Stimulated activated CD8-positive, alpha-beta memory T cell treated with anti-CD3 and anti-CD28 coated beads, Interleukin-4, amount 100 ng/mL, for 4 hours (primary cell): ENCODE measurements at places on chromosomes 5 and 9.

GRCh38 chr9:98899408-98900056 lies 44.2 kb upstream of the COL15A1 start:
- no peak for DNase-seq

DNA sequence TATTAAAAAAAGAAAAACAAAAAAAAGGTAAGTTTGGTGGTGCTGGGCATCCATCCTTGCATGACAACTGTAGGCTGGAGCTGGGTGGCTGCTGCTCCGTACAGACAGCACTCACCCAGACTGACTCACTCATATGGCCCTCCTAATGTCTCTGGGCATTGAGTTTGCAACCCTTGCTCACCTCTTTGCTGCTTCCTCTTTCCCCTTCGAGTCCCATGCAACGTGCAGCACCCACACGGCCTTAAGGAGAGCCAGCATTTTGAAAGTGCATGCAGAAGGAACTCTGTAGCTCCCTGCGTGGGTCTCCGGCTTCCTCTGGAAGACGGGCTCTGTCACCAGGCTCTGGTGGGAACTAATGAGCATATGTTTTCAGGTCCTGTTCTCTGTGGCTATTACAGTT lies 60.5 kb upstream of the ENTREP1 start:
- DNase-seq, result no peak

DNA sequence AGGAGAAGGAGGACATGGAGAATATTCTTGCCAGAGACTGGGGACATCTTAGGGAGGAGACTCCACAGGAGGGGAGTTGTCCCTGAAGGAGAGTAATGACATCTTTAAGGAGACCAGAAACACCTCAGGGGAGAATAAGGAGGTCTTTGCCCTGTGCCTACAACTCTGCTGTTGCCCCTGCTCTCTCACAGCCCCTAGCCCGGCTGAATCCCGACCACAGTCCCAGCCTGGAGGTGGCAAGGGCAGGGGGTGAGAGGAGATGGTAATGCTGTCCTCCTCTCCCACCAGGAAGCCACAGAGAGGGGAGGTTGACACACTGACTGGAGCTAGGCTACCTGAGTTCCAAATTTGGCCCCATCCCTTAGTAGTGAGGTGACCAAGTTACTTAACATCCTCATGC lies 30.2 kb upstream of the ENHO start:
- no peak for DNase-seq

GRCh38 chr5:153939101-153939500 lies 99.6 kb downstream of the FAM114A2 start:
- no peak for DNase-seq

DNA sequence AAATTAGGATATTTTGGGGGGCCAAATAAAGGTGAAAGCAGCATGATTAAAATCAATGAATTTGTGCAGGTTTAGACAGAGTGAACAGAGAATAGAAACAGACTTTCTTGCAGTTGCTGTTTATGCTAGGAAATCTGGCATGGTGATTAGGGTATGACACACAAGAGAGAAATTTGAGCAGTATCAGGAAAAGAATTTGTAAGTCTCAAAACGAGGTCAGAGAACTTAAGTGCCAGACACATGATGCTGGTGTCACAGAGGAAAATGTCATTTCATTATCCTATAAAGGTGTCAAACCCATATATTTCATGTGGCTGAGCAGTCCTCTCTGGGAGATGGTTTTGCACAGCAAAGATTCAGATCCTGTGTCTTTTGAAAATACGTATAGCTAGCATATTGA lies 15.7 kb downstream of the LVRN start:
- DNase-seq, result no peak

GRCh38 chr5:73596705-73597328 lies 29.2 kb upstream of the ARHGEF28 start:
- no peak for DNase-seq

DNA sequence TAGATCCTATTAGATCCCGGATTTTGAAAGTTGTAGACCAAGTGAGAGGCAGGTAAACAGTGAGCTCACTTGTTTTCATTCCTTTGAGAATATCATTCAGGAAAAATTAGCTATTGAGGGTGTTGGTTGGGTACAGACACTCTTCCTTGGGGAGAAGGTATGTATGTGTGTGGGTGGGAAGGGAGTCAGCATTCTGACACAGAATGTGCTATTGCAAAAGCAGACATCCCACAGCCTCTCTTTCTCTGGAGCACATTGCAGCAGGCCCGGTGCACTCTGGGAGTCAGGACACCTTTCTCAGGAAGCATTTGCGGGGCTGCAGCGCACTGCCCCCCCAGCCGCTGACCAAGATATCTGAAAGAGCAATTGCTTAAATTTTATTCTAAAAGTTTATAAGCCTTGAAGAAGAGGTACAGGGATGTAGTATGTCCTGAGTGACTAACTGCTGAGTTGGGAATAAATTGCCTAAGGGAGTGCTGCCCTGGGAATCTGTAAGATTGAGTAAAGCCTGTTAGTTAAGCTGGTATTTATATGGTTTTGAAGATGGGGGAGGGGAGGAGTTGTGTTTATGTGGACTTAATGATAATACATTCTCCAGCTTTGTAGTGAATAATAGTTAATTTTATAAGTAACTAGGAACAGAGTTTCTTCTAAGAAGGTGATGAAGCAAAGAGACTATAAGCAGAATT lies 5.2 kb downstream of the TNFAIP8 start:
- no peak for DNase-seq

DNA sequence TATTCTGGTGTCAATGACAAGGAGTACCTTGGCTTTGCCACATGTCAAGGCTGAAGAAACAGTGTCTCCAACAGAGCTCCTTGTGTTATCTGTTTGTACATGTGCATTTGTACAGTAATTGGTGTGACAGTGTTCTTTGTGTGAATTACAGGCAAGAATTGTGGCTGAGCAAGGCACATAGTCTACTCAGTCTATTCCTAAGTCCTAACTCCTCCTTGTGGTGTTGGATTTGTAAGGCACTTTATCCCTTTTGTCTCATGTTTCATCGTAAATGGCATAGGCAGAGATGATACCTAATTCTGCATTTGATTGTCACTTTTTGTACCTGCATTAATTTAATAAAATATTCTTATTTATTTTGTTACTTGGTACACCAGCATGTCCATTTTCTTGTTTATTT lies 19.8 kb downstream of the CD274 start:
- no peak for DNase-seq

DNA sequence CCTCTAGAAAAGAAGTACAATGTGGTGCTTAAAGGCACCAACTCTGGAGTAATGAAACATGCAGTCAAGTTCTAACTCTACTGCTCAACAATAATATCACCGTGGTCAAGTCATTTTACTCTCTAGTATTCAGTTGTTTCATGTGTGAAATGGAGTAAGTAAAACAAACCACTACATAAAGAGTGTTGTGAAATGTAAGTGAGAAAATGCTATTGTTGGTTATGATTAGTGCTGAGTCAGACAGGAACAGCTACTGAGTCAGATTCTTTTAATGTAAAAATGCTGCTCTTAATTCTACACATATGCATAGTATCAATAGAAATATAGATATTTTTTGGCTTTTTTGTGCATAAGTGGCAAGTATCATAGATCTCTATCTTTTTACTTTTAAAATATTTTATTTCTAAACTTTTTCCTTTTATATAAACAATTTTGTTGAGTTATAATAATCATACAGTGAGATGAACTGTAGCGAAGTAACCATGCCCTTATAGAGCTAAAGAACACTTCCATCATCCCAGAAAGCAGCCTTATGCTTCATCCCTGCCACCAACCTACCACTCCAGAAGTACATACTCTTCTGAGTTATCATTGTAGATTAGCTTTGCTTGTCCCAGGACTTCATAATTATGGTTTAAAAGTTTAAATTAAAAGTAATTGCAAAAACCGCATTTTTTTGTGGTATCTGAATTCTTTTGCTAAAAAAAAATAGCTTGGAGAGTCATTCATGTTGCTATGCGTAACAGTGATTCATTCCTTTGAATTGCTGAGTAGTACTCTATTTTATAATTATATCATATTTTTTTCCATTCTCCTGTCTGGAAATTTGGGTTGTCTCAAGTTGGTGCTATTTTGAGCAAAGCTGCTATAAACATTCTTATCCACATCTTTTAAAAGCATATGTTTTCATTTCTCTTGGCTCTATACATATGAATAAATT lies 548.2 kb upstream of the CLINT1 start:
- no peak for DNase-seq

DNA sequence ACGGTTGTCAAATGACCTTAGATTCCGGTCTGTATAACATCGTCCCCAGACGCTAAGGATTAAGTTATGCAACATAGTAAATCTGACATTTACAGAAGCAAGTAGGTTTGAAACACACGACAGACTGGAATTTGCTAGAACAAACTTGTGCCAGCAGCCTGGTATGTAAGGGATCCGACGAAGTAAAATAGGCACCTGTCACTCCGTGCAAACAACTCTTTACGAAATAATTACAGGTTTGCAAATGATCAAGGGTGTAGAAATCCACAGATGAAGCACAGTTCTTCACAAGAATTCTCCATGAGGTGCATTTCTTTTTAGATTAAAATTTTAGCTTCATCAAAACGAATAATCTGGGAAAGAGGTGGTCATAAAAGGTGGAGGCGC lies 508 bp downstream of the MOCS2 start:
- DNase-seq, result no peak

GRCh38 chr5:1130218-1130946 lies 18.5 kb upstream of the SLC12A7 start:
- DNase-seq, result no peak

GRCh38 chr9:135299239-135299590 lies 180.4 kb upstream of the PPP1R26 start:
- no peak for DNase-seq

GRCh38 chr9:107068581-107068980 lies 205.6 kb downstream of the ZNF462 start:
- no peak for DNase-seq

GRCh38 chr9:130267930-130268329 lies 2.4 kb downstream of the HMCN2 start:
- no peak for DNase-seq

GRCh38 chr9:19232823-19233194 lies 2.3 kb downstream of the DENND4C start:
- no peak for DNase-seq

GRCh38 chr5:61289241-61289640 lies 42.8 kb upstream of the ZSWIM6 start:
- DNase-seq, result no peak

GRCh38 chr5:128143911-128144310 lies 60.3 kb downstream of the SLC12A2 start:
- DNase-seq, result no peak

GRCh38 chr5:126514558-126515141 lies 80.4 kb downstream of the ALDH7A1 start:
- DNase-seq, result no peak

- DNase-seq, result no peak
Observed at GRCh38 chr5:17225520-17225919, 8.1 kb downstream of the BASP1 start.

DNA sequence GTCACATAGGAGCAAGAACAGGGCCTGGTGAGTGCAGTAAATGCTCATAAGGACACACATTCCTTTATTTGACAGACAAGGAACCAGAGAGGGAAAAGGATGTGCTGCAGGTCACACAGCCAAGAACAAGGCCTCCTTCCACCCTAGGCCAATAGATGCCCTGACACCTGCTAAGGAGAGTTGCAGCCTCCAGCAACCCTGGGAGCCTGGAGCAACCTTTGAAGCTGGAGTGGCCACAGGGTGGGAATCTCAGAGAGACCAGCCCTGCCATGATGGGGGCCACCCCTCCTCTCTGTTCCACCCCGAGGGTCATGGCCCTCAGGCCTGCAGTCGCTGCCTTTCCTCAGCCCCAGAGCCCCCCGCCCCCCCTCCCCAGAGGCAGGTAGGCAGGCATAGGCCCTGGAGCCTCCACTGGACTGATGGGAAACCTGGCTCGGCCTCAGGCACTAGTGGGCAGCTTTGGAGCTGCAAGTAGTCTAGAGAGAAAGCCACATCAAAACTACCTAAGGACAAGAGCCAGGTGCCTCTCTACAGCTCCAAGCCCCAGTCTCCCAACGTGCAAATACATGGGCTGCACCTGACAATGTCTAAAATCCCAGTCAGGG lies 116.1 kb upstream of the SPOCK1 start:
- no peak for DNase-seq

GRCh38 chr5:114838937-114839336 lies 330.8 kb downstream of the TRIM36 start:
- no peak for DNase-seq

DNA sequence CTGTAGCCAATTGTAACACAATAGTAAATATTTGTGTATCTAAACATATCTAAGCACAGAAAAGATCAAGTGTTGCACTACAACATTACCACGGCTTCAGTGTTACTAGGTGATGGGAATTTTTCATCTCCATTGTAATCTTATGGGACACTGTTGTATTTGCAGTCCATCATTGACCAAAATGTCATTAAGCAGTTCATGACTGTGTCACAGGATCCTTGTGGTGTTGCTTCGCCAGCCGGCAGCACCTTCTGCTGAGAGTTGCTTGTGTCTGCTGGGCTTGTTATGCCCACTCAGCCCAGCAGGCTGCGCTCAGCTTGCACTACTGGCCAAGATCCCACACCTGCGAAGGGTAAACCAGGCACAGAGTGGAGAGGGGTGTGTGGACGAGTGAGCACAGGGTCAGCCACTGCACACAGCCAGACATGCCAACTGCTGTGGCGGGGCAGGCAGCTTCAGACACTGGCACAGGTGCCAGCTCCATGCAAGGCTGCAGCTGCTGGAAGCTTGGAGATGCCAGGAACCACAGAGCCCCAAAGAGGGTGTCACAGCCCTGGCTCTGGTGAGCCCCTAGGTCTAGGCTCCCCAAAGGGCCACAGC lies 273.7 kb downstream of the CETN3 start:
- DNase-seq, result no peak

DNA sequence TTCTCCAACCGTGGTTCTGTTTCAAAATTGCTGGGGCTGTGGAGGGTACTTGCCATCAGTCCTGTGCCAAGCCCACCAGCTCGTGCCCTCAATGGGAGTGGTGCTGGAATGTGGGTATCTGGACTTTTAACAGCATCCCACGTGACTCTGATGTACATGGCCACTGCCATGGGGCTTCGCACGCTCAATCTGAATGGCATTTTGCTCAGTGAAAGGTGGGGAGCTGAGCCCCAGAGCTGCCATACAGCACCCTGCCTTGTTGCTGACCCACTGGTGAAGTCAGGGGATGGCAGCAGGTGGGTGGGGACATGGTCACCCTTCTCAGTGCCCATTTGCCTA lies 16.6 kb upstream of the SYNPO start:
- no peak for DNase-seq

GRCh38 chr9:35605351-35606137 lies 482 bp downstream of the TESK1 start:
- peak; percentile 13 for DNase-seq

DNA sequence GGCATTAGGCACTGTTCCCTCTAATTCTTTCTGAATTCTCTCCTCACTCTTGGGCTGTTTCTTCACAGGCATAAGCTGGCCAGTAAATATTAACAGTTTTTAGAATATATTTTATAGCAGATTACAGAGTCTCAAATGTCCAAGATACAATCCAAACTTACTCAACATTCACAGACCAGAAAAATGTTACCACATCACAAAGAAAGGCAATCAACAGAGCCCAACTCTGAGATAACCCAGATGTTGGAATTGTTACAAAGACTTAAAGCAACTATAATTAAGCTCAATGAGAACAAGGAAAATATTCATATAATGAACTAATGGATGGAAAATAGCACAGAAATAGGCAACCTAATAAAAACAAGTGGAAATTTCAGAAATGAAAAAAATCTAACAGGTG lies 401.1 kb upstream of the RGMB start:
- DNase-seq, result no peak

GRCh38 chr5:119404033-119404432 lies 48.2 kb downstream of the TNFAIP8 start:
- DNase-seq, result no peak

- DNase-seq, result no peak
Observed at GRCh38 chr9:127767909-127768331, 10.5 kb downstream of the SH2D3C start.

GRCh38 chr9:90907056-90907445 lies 105.4 kb downstream of the SYK start:
- no peak for DNase-seq

- DNase-seq, result no peak
Observed at GRCh38 chr9:112809351-112809848, 58.8 kb downstream of the SNX30 start.
